ENCODE measurements at places on chromosomes 7 and 10.
A peak's percentile ranks its signal among the peaks of the same experiment; 100 is the strongest.

- DNase-seq = no peak
Measured at GRCh38 chr7:84697506-84697905, 489.4 kb downstream of the SEMA3D start.

- DNase-seq = no peak
Measured at GRCh38 chr7:72805526-72806494, 22.2 kb downstream of the TYW1B start.

DNA sequence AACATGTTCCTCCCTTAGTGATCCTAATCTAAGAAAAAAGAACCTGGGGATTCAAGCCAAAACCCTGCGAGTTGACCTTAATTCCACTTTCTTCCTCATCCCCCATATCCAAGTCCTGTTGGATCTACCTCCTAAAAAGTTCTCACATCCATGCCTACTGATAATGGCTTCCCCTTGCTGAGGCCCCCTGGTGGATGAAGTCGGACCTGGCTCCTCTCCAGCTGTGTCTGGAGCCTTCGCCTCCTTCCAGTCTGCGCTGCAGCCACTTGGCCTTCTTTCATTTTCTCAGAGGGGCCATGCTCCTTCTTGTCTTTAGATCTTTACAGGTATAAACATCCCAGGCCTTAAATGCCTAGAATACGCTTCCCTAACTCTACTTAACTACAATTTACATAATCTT lies 8.1 kb downstream of the PDE1C start:
- DNase-seq = no peak

DNA sequence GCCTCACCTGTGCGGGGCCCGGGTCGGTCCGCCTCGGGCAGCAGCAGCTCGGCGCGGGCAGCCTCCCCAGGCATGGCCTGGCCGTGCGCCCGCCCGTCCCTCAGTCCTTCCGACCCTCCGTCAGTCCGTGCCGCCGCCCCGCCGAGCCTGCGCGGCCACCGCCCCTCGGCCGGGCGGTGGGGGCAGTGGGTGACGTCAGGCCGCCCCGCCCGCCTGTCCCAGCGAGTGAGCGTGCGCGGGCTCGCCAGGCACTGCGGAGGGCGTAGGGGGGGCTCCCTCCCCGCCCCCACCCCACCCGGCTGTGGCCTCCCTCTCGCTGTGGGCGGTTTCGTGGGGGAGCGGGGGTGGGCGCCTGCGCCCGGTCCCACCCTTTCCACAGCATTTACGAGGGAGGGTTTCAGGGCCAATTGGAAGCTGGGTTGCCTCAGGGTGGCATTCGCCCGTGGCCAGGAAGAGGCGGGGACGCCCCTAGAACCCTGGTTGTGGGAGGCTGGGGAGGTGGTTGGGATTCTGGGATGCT lies at the start of gene NACAD:
TSS of gene NACAD (minus strand) at position 149 of the 520 bp plus-strand sequence. CDS start at position 74, 75 bp downstream.
- no peak for DNase-seq

DNA sequence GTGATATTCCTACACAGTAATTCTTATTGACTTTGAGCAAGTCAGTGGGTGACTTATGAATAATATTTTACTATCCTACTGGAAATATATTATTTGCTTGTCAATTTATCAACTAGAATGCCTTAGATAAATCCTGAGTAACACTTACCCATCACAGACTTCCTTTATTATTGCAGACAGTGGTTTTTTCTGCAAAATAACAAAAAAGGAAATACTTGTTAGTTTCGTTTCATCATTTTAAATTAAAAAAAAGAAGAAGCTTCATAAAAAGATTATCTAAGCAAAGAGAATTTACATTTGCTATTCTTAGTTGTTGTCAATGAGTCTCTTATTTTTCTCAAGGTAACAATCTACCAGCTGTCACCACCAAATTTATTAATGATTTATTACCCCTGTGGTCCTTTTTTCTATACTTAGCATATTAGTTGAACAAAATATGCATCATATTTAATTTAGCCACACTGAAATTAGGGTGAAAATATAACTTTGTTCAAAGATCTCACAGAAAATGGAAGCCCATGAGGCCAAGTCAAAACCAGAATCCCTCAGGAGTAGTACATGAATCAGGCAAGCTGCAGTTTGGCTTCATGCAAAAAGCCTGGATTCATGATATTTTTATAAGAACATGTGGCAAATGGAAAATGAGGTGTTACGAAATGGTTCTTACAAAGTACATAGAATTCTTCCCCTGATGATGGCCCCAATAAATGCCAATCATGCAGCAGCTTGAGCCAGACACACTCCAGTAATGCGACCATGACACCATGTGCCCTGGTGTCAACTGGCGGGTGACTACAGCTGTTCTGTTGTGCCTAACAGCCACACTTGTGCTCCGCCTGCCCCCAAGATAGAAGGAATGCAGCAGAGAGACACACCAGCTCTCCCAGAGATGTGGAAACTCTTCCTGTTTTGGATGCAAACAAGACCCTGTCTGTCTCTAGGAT lies 132.6 kb downstream of the ELMO1 start:
- no peak for DNase-seq

DNA sequence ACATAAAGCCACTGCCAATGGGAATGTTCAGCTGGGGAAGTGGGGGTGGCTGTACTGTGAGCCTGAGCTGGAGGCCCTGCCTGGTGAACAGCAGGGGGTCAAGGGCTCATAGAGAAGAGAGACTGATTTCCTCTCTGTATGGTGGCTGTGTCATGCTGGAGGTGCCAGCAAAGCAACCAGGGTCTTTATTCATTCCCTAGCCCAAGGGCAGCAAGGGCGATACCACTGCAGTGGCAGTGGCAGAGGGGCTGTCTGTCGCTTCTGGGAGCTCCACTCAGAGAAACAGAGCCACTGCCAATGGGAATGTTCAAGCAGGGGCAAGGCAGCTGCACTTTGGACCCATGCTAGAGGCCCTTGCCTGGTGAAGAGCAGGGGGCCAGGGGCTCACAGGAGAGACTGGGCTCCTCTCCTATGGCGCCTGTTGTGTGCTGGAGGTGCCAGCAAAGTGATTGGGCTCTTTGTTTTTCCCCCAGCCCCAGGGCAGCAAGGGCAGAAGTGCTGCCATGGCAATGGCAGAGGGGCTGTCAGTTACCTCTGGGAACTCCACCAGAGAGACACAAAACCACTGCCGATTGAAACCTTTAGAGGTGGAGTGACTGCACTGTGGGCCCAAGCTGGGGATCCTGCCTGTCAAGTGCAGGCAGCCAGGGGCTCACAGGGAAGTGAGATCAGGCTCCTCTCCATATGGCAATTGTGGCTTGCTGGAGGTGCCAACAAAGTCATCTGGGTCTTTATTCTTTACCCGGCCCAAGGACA lies 545.1 kb downstream of the SH2D4B start:
- DNase-seq = no peak

- no peak for DNase-seq
Measured at GRCh38 chr7:82760074-82760473, 316.5 kb upstream of the CACNA2D1 start.

DNA sequence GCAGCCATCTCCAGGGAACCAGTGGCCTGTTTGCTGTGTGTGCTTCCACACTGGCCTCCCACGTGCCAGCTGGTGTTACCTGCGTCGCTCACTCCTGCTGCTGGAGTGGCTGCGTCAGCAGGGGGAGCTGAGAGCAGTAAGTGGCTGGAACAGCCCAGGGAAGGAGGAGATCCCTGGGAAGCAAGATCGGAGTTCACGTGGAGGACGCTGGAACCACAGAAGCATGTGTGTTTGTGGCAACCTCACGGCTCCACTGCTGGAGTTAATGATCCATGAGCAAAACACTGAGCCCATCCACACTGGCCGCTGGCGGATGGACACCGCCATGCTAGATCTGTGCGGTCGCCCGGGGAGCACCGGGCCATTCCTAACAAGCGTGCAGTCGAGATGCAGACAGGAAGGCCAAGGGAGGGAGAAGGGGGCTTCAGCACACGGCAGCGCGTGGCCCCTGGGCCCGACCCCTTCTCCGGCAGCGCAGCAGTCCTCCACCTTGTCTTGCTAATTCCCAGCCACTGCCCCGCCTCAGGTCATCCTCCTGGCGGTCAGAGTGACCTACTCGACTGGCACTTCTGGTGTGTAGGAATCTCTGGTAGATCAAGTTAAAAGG lies 68.5 kb upstream of the EEPD1 start:
- no peak for DNase-seq

DNA sequence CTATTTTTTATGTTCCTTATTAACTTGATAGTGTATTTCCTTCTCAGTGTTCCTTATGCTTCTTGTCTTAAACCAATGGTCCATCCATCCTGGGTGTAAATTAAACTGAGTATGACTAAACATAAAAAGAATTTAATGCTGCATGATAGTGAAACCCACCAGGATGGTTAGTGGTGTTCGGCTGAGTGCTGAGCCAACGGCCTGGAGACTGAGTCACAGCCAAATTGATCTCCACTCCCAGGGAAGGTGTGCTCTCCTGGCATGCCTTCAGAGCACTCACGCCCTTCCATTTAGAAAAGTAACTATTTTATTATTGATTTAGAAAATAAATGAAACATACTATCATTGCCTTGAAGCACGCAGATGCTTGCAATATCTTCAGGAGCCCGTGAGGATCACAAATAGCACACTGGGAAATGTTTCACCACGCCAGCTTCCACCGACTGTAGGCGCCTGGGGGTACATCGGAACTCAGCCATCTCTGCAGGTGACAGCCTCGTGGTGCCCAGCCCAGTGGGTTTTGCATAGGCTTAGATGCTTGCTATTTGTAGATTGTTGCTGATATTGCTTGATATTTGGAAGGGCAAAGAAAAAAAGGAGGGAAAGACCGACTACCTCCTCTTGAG lies 40.0 kb upstream of the LOXL4 start:
- no peak for DNase-seq

GRCh38 chr10:46255801-46256747 lies 30.7 kb upstream of the ANTXRL start:
- peak; percentile 28 for DNase-seq

- no peak for DNase-seq
Measured at GRCh38 chr10:49079072-49079471, 36.2 kb downstream of the VSTM4 start.

DNA sequence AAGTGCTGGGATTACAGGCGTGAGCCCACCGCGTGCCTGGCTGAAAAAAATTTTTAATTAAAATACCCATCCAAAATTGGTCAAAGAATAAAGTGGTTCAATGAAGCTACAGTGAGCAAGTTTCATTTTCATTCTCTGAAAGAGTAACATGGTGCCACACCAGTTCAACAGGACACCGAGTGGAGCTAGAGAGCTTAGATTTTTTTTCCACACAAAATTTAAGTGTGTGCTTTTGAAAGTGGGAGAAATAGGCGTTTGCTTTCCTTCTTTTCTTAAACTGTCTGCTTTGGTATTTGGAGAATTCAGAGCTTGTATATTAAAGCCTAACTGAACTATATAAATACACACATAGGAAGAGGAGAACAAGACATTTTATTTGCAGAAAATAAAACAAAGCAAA lies 43.4 kb downstream of the BPGM start:
- DNase-seq = no peak

DNA sequence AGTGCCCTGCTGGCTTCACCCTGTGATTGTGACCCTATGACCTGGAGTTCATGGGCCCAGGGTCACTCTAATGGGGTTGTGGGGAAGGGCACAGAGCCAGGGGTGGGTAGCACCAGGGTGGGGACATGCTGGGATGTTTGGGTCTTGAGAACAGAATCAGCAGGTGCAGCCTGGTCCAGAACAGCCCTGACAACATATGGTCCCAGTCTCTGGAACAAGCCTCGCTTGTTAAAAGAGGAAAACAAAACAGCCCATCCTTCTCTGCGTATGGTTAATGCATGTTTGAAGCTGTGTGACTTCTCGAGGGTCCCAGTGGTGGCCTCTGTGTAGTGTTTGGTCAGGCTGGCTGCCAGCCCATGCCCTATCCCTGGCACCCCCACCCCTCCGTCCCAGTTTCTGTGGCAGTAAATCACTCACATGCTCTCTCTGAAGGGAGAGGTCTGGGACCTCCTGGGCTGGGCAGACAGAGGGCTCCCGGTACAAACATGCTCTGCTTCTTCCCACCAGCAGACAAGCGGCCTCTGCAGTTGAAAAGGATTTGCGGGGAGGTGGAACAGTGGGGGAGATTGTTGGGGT lies 79.4 kb downstream of the FAM241B start:
- DNase-seq = no peak

- no peak for DNase-seq
Measured at GRCh38 chr7:147595042-147595441, 995.5 kb upstream of the C7orf33 start.

DNA sequence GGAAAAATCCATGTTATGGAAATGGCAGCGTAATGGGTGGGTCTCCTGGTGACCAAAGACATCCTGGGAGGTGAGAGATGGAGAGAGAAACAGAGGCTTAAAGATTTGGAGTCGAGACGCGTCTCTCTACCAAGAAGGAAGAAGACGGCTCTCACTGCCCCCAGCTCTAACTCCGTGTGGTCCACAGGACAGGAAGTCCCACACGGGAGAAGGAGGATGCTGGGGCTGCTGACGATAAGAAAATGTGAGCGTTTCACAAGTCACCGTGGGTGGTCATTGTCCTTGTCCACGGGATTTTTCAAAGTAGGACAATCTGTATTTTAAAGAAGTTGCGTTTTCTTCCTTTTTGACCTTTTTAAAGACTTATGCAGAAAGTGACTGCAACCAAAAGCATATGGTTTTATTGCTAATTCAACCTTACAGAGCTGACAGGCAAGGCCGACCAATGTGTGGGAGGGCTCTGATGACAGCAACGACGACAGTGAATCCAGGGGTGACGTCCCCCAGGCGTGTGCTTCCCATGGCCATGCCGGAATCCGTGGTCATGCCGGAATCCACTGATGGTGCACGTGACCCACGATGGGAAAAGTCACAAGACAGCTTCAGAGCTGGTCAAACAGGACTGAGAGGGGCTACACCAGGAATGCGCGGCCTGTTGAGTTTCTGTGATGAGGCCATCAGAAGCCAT lies 341.2 kb downstream of the PTPRN2 start:
- no peak for DNase-seq

DNA sequence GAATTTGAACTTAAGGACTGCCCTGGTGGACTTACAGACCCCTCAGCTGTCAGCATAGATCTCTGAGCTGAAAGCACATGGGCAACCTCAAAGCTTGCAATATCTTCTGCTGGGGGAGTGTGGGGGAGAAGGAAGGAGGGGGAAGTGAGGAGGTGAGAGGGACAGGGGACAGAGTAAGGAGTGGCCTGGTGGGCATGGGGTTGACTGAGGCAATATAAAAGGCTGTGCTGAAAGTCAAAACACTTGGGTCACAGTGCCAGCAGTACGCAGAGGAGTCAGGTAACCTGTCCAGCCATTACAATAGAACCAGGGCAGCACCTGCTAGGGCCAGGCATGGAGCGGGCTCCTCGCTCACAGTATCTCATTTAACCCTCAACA lies 43.2 kb downstream of the PPP1R3C start:
- DNase-seq = no peak

DNA sequence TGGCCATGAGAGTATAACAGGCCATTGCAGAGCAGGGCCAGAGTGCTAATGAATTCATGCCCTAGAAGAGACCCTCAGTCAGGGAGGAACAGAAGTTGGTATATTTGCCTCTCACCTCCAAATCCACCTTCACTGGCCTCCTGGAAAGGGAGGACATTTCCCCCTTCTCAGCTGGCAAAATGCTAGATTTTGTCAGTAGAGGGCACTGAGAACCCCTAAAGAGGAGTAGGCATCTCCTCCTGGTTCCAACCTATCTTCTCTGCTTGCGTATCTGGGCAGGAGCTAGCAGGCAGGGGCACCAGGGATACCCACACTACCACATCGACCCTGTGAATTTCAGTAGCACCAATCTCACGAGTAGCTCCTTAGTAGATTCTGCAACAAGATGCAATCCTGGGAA lies 79.8 kb upstream of the GHITM start:
- DNase-seq = no peak

GRCh38 chr10:308572-309085 lies 173.4 kb downstream of the ZMYND11 start:
- no peak for DNase-seq

GRCh38 chr7:158448430-158449100 lies 139.1 kb downstream of the PTPRN2 start:
- DNase-seq = no peak

Measured in activated CD8-positive, alpha-beta memory T cell treated with anti-CD3 and anti-CD28 coated beads for 1 hour (primary cell).